NCI-H1048 (cell line): ENCODE measurements at places on chromosomes 2 and 18.

DNA sequence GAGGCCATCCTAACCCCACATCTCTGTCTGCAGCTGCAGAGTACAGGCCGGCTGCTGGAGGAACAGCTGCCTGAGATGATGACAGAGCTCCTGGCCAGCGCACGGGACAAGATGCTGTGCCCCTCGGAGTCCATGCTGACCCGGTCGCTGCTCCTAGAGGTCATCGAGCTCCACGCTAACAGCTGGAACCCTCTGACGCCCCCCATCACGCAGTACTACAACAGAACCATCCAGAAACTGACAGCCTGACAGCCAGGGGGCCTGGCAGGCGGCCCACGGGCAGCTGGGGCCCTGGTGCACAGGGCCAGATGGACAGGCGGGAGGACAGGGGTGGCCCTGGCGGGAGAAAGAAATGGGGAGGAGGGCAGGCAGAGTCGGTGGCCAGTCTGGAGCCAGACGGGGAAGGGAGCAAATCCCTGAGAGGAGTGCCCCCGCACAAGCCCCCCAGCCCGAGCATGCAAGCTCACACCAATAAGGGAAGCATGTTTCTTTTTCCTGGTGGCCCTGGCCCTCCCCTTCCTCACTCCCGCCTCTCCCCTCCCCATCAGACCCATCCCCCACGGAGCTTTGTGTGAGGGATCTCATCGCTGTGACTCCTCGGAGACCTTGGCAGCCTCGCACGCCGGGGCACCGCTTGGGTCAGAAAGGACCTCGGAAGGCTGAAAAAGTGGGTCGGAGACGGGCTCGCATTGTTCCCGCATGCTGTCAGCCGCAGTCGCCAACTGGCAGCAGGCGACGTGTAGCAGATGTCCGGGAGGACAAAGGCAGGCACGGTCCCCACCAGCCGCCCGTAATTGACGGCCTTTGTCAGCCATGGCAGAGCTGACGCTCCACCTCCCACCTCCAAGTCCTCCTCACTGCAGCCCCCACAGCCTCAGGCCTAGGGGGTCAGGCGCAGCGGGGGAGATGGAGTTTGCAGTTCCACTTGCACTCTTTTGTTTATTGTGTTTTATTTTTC, 91.2 kb downstream of the SMAD7 start:
- no peak for DNase-seq

DNA sequence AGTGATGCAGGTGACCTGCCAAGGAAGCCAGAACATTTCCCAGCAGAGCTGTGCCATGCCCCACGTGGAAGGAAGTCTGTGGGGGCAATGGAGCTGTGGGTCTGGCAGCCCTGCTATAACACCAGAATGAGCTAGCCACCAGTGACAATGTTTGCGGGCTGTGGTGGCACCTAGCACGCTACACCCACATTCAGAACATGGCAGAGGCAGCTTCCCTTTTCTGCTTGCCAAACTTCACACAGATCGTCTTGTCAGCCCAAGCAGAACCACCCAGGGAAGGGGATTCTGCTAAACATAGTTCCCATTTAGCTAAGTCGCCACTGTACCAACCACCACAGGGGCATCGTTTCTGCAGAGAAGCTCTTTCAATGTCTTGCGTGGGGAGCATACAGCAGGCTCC, 27.0 kb upstream of the CCDC93 start:
- no peak for DNase-seq

- no peak for DNase-seq
Observed at GRCh38 chr18:38996056-38996455, 1430.5 kb upstream of the CELF4 start.

GRCh38 chr2:158391876-158392275, 64.7 kb downstream of the CCDC148 start:
- no peak for DNase-seq

GRCh38 chr2:201985728-201986462, 47.8 kb upstream of the FZD7 start:
- no peak for DNase-seq

GRCh38 chr2:209592106-209592505, 168.3 kb downstream of the MAP2 start:
- DNase-seq = no peak

DNA sequence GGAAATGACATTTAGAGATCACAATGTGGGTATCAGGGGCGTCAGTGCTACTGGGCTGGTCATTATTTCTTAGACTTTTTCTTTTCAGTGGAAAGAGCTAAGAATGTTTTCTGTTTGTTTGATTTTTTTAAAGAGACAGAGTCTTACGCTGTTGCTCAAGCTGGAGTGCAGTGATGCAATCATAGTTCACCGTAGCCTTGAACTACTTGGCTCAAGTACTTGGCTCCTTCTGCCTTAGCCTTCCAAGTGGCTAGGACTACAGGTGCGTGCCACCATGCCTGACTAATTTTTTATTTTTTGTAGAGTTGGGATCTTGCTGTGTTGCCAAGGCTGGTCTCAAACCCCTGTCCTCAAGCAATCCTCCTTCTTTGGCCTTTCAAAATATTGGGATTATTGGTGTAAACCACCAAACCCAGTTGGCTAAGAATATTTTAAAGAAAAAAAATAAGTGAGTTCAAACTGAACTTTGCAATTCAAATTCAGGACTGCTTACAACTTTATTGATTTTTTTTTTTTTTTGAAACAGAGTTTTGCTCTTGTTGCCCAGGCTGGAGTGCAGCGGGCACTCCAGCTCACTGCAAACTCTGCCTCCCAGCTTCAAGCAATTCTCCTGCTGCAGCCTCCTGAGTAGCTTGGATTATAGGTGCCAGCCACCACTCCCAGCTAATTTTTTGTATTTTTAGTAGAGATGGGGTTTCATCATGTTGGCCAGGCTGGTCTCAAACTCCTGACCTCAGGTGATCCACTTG, 154.2 kb downstream of the MIB1 start:
- no peak for DNase-seq

- no peak for DNase-seq
Observed at GRCh38 chr2:239829326-239829725, 195.8 kb downstream of the NDUFA10 start.

DNA sequence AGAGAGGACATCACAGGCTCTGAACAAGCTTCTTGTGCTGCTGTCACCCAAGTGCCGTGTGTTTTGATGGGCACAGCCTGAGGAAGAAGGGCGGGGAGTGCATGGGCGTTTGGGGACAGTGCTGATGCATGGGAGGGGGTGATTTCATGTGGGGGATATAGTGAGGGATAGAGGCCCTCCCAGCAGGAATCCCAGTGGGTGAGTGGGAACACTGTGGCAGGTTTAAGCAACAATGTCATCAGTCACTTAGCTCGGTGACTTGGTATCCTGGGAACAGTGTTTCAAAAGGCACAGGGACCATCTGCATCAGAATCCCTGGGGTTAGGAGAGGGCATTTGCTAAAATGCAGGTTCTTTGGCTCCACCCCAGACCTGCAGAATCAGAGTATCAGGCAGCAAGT, 609 bp downstream of the SIGLEC15 start:
- DNase-seq = no peak

- DNase-seq = no peak
Observed at GRCh38 chr2:197092431-197092830, 165.9 kb upstream of the PGAP1 start.
